ENCODE measurements at places on chromosomes 4 and X.

DNA sequence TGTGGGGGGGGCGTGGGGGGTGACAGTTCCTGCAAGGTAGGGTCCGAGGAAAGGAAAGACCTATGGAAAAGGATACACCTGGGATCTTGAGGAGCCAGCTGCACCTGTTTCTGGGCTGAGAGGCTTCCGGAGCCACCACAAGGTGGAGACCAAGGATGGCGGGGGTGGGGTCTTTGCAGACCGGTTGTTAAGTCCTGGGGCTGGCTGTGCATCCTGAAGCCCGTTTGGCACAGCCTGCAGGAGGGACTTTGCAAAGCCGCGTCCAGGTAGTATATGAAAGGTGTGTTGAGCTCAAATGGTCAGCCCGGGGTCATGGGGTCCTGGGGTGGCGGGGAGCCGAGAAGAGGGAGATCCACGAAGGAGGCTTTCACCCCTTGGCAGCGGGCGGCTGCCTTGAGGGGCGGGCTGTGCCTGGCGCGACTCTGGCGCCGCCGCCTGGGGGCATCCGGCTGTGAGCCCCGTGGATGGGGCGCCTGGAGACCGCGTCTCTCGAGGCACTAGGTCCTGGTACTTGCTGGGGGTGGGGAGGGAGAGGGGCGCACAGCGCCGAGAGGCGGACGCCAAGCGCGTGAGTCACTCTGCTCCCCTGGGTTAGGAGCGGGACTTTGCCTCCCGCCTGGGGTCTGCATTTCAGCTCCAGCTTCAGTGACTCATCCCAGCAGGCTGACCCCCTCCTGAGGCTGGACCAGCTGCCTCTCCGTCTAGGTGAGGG, 58.2 kb upstream of the DYNLT3 start:
- peak; percentile 9 for DNase-seq

DNA sequence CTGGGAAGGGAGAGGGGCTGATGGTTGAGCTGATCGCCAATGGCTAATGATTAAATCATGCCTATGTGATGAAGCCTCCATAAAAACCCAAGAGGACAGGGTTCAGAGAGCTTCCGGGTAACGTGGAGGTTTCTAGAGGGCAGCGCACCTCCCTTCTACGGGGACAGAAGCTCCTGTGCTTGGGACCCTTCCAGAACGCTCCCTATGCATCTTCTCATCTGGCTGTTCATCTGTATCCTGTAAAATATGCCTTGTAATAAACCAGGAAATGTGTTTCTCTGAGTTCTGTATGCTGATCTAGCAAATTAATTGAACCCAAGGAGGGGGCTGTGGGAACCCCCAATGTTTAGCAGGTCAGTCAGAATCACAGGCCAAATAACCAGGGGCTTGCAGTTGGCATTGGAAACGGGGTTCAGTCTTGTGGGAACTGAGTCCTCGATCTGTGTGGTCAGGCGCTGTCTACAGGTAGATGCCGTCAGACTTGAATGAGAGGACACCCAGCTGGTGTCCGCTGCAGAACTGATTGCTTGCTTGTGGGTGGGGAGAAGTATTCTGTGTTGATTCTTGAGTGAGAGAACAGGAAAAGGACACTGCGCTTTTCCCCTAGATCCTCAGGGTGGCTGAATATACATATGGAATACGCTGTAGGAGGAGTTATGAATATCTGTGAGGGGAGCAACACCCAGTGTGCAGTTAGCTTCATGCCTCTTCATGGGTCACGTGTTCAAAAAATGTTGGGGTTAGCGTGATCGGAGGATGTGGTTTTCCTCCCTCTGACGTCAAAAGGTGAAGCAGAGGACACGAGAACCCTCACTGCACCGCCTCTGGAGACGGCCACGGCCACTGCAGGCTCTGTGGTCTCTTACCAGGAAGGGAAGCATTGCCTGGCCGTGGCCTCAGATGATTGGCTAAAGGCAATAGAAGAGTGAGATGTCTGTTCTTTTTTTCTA, 29.2 kb downstream of the HTT-AS start:
- no peak for DNase-seq

- no peak for DNase-seq
Observed at GRCh38 chrX:101079736-101080270, 1.1 kb downstream of the TMEM35A start.

DNA sequence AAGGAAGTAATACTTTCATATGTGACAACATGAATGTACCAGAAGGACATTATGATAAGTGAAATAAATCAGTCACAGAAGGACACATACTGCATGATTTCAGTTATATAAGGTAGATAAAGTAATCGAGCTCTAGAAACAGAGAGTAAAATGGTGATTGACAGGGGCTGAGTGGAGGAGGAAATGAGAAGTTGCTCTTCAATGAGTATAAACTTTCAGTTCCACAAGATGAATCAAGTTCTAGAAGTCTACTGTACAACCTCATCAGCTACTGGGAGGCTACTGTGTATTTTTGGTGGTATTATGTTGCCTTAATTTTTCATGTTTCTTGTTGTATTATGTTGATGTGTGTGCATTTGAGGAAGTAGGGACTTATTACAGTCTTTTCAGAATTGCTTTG, 270.9 kb upstream of the GRIA3 start:
- no peak for DNase-seq

- peak; percentile 1 for DNase-seq
Observed at GRCh38 chrX:134171661-134172587, 65.1 kb upstream of the CCDC160 start.

GRCh38 chrX:78333521-78333920, 6.1 kb upstream of the CYSLTR1 start:
- no peak for DNase-seq

- DNase-seq = no peak
Observed at GRCh38 chr4:14994242-14994641, 8.0 kb upstream of the CPEB2 start.

GRCh38 chr4:95580226-95580625, 31.5 kb upstream of the UNC5C start:
- no peak for DNase-seq

DNA sequence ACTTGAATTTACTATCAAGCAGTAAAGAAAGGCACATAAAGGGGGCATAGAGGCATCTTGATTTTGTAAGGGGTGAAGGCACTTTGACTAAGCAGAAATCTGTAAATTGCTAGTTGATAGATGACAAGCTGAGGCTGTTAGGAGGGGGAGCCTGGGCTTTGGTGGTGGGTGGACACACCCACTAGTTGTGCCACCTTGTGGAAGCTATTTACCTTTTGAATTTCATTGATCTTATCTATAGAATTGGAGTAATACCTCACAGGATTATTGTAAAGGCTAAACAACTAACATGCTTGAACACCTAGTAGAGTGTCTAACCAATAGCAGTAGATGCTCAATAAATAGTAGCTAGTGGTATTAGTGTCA, 142.8 kb upstream of the KCNIP4 start:
- no peak for DNase-seq

DNA sequence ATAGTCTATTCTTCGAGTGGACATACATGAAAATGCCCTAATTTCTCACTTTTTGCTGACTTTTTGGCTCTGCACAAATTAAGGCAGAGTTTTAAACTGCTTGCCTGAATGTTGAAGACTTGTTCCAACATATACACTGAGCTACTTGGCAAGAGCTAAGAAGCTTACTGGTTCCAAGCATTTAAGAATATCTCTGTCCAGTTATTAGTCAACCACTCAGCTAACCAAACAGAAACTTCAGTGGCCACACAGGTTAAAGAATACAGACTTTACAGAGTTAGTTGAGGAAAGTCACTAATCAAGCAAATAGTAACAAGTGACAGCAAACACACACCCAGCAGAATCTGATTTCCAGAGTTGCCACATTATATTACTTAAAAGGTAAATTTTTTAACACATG, 35.5 kb downstream of the AMER1 start:
- DNase-seq = no peak

DNA sequence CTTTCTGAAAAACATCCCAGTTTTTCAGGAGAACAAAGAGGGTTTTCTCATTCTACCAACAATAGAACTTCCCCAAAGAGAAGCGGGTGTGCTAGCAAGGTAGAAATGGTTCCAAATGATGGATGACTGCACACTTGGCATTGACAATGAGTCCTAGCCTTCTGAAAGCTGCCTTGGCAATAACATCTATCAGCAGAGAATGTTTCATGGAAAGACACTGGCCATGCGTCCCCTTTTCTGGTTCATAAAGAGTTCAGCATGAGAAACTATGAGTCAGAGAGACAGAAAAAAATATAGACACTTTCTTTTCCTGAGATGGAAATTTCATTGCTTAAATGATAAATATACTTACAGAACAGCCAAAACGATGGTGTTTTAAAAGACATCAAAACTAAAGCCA, 236.9 kb upstream of the PRKX start:
- DNase-seq = peak; percentile 14

GRCh38 chrX:103002576-103002975, 61.4 kb downstream of the BEX1 start:
- DNase-seq = no peak

GRCh38 chr4:80035336-80035735, 37.7 kb downstream of the ANTXR2 start:
- DNase-seq = no peak

DNA sequence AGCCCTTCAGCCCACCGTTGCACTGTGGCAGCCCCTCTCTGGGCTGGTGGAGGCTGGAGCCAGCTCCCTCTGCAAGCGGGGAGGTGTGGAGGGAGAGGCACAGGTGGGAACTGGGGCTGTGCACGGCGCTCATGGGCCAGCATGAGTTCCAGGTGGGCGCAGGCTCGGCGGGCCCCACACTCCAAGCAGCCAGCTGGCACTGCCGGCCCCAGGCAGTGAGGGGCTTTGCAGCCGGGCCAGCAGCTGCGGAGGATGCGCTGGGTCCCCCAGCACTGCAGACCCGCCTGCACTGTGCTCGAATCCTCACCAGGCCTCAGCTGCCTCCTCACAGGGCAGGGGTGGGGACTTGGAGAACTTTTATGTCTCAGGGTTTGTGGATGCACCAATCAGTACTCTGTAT, 1354.8 kb upstream of the IGFBP7 start:
- no peak for DNase-seq

DNA sequence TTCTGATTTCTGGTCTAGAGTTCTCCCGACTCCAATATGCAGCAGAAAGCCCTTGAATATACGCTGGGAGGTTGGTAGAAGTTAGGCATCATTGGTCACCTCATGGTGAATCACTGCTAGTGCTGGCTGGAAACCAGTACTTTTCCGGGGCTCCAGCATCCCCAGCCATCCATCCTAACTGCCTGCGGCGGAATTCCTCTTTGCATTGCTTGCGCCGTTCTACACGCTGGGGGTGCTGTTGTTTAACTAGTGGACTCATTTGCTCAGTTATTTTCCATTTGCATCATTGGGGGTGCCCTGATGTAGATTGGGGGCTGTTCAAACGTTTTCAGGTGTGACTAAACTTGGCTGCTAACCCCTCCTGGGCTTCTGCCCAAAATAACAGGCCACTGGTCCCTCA, 23.3 kb upstream of the GPR50 start:
- peak; percentile 35 for DNase-seq

- DNase-seq = no peak
Observed at GRCh38 chr4:89685690-89686089, 151.3 kb downstream of the SNCA start.

DNA sequence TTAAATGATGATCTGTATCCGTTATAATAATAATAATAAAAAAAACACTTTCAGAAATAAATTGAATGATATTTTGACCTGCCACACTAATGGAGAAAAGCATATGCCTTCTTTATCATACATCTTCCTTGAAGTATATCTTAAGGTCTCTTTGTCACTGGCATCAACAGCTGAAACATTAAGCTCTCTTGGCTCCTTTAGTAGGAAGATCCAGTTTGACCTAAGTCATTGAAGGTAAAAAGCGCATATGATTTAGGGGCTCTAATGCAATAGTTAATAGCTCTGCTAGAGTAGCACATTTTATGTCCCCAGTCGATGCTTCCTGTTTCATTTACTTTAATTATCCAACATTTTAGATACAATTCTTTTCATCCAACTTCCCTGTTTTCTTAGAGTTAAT, 1010.8 kb downstream of the STPG2 start:
- no peak for DNase-seq

DNA sequence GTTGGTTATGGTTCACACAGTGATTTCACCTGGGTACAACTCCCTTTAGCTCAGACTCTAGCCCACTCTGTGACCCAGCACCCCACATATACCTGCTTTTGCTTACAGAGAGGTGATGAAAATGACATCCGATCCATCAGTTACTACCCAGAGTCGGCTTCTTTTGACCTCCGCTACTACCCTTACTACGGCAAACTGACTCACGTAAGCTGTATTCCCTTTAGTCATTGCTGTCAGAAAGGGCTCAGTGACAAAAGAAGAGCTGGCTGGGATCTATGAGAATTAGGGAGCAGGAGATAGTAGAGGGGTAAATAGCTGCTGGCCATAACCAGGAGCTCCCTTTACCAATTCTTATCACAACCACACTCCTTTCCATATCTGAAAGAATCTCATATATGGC, 16.7 kb downstream of the ATP1B4 start:
- no peak for DNase-seq

- no peak for DNase-seq
Observed at GRCh38 chr4:149723065-149723464, 92.6 kb downstream of the IQCM start.

DNA sequence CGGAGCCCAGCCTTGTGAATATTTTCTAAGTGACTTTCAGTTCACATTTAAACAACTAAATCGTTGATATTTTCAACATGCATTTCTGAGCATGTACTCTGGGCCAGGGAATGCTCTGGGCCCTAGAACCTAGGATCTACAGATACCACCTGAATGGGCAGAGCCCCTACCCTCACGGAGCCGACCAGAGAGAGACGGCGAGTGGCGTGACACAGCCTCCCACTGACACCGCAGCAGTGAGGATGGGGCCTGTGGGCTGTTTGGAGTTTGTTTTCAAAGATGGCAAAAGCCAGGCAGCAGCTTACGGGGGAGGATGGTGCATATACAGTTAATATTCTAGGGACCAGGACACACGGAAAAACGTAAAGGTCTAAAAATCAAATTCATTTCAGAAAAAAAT, 17.7 kb downstream of the NELFA start:
- no peak for DNase-seq

DNA sequence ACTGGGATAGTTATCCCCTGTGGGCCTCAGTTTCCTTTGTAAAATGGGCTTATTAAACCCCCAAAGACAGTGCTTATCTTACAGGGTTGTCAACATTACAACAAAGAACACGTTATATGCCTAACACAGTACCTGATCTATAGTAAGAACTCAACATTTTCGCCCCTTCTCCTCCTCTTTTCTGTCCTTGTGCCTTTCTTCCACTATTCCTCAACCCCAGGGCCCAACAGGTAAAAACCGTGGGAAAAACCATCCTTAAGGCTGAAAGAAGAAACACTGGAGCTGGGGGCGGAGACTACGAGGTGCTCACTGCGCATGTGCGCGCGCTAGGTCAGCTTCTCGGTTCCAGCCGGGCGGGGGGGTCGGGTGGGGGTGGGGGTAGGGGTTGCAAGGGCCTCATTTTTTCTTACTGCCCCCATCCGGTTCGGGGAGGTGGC, 426 bp upstream of the XIAP start:
- DNase-seq = no peak
